ENCODE measurements at places on chromosomes 7 and 10.

GRCh38 chr7:2779051-2779450, 65.1 kb downstream of the GNA12 start:
- DNase-seq, result no peak

DNA sequence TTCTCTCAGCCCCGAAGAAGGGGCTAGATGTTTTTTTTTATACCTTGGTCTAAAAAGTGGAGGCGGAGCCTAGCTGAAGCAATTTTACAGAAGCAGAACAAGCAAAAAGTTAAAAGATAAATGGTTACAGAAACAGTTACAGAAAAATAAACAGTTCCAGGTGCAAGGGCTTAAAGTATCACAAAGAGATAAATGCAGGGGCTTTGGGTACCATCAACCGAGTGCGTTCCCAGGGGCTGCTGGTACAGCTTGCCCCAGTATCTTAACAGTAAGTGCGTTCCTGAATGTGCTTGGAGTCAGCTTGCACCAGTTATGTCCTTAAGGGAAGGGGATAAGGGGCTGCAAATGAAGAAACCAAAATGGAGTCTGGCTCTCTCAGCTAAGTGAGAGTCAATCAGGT, 173.9 kb upstream of the MBL2 start:
- no peak for DNase-seq

- no peak for DNase-seq
Measured at GRCh38 chr10:3241967-3242650, 69.5 kb upstream of the PITRM1 start.

DNA sequence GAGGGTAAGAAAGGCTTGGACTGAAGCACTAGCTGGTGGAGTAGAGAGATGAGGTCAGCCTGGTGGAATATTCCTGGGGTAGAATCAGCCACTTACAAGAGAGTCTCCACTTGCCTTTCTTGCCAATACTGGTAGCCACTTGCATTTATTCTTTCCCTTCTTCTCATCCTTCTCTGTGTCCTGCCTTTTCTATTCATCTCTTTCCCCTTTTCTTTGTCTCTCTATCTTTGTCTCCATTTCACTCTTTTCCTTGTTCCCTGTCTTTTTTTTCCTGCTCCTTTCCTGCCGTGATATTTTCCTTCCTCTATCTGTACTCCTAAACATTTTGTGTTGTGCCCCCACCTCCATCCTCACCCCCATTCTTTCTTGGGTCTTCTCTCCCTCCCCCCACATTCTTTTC, 214.3 kb downstream of the LRMDA start:
- DNase-seq, result no peak

GRCh38 chr7:55570939-55571338, 1.4 kb downstream of the VOPP1 start:
- DNase-seq, result no peak

GRCh38 chr10:86071758-86072157, 294.8 kb downstream of the GRID1 start:
- no peak for DNase-seq

- peak; percentile 83 for DNase-seq
Measured at GRCh38 chr7:114653364-114654088, 238.9 kb downstream of the FOXP2 start.

DNA sequence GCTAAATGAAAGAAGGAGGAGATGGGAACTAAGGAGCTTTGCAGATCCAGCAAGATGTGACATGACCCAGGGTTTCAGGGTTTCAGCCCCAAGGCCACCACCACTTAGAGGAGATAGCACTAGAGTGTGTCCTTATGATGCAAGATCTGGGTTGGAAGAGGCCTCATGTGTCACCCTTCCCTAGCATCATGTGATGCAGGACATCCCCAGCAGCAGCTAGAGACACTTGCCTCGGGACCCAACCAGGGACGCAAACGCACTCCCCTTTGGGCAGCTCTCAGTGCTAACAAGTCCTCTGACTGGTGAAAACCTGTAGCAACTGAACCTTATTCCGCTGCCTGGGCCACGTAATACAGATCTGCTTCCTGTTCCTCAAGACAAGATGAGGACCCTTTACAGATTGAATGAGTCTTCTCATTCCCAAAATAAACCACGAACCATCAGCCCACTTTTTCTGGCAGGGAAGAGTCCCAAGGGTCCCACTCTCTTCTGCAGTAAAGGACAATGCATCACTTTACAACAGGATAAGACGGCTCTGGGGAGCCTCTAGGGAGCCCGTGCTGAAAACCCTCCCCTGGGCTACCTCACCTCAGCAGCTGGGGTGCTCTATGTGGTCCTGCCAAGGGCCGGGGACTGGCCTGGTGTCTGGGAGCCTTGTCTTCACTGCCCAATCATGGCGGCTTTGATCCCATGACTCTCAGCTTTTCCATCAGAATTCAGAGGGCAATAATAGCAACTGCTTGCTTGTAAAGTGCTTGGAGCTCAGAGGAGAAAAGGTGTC, 44.8 kb upstream of the GDF10 start:
- no peak for DNase-seq

GRCh38 chr7:98241674-98242241, 10.3 kb downstream of the TECPR1 start:
- DNase-seq, result no peak

- no peak for DNase-seq
Measured at GRCh38 chr10:13961097-13961496, 369.6 kb downstream of the FRMD4A start.

DNA sequence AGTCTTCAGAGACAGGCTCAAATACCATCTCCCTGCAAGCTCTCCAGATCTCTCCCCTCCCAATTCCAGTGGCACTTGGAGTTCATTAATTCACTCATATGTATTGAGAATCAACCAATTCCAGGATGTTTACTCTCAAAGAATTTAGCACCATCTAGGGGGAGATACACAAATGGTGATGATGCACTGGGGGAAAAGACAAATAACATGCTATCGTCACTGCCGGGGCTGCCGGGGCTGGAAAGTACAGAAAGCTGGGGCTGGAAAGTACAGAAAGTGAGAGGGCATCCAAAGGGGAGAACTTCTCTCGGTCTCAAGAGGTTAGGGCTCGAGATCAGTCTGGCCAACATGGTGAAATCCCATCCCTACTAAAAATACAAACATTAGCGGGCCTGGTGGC, 118.7 kb downstream of the MKX start:
- no peak for DNase-seq

DNA sequence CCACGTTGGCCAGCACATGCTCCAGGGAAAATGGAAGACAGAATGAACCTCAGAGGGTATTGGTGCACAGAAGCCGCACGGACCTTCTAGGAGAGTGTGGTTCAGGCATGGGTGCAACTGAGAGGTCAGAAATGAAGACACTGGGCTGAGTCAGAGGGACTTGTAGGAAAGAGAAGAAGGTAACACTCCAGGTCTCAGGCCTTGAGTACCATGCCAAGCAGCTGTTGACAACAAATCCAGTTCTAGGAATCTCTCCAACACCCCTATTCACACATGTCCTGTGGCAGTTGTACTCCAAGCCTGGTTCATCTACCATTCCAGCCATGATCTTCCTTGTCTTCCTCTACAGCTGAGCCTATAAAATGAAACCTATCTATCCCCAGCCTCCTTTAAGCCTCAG, 251.6 kb downstream of the USP6NL start:
- DNase-seq, result no peak

- no peak for DNase-seq
Measured at GRCh38 chr10:44206127-44206818, 178.6 kb downstream of the CXCL12 start.

GRCh38 chr7:4641667-4642467, 40.2 kb upstream of the FOXK1 start:
- peak; percentile 93 for DNase-seq

GRCh38 chr7:108263425-108263824, 133.3 kb upstream of the LAMB4 start:
- peak; percentile 70 for DNase-seq

DNA sequence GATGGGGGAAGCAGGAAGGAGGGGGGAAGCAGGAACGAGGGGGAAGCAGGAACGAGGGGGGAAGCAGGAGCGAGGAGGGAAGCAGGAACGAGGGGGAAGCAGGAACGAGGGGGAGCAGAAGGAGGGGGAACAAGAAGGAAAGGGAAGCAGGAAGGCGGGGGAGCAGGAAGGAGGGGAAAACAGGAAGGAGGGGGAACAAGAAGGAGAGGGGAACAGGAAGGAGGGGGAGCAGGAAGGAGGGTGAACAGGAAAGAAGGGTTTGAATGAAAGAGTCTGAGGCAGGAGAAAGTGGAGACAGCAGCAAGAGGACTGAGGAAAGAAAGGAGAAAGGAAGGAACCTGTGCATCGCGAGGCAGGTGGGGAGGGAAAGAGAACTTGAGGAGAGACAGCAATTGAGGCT, 256.6 kb downstream of the PTEN start:
- no peak for DNase-seq

DNA sequence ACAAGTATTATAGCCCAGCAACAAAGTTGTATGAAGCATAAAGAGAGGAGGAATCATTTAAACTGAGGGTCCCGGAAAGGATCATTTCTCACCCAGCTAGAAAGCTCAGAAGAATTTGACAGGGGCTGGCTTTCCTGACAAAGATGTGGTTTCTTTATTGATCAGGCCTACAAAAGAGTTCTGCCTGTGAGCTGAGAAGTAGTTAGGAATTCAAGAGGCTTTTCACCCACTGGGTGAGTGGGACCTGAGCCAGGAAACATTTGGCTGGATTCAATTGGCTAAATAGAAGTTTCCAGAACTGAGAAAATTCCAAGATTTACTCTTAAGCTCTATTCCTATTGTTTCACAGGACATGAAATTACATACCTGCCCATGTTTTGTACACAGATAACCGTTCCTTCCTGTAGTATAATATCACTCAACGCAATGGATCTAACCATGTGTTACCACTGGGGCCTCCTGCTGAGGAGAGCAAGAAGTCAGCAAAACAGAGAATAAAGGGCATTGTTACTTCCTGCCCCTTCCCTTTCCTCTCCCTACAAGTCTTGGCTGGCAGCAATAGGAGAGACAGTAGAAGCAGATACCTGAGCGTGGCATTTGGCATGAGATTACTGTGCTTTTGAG, 53.9 kb upstream of the PAPSS2 start:
- no peak for DNase-seq
